ENCODE measurements at places on chromosomes 11 and 22.

GRCh38 chr11:74321487-74322188 is 10.2 kb upstream of the P4HA3 start:
- peak; percentile 49 for DNase-seq

DNA sequence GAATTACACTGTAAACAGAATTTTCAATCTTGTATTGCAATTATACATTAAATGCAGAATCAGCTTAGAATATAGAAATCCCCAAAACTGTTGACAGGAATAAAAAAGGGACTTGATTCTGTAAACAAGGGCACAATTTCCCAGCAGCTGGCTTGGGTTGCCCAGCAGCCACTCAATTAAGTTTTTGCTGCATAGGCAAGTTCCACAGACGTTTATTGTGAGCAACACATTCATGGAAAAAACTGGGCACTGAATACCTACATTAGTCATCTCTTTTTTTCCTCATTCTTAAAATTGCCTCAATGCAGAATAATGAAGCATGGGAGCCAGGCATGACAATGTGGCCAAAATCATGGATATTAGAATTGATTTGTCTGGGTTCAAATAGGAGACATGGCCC is 421.8 kb upstream of the ANO5 start:
- DNase-seq, result no peak

- peak; percentile 36 for DNase-seq
Observed at GRCh38 chr11:69670158-69670845, 4.9 kb downstream of the LTO1 start.

DNA sequence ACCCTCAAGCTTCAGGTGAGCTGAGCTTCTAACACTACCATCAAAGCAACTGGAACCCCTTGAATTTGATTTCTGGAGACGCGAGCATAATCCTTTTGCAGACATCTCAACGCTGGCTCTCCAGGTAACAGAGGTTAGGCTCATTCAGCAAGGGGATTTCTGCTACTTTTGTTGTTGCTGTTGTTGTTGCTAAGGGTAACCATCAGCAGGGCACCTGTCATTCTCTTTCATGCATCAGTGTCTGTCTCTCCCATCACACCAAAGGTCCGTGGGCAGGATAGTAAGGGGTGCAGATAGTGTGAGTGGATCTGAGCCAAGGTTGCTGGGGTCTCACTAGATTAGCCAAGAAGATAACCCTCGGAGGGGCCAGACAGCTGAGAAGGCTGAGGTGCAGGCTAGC is 90.3 kb downstream of the TP53I11 start:
- DNase-seq, result no peak

DNA sequence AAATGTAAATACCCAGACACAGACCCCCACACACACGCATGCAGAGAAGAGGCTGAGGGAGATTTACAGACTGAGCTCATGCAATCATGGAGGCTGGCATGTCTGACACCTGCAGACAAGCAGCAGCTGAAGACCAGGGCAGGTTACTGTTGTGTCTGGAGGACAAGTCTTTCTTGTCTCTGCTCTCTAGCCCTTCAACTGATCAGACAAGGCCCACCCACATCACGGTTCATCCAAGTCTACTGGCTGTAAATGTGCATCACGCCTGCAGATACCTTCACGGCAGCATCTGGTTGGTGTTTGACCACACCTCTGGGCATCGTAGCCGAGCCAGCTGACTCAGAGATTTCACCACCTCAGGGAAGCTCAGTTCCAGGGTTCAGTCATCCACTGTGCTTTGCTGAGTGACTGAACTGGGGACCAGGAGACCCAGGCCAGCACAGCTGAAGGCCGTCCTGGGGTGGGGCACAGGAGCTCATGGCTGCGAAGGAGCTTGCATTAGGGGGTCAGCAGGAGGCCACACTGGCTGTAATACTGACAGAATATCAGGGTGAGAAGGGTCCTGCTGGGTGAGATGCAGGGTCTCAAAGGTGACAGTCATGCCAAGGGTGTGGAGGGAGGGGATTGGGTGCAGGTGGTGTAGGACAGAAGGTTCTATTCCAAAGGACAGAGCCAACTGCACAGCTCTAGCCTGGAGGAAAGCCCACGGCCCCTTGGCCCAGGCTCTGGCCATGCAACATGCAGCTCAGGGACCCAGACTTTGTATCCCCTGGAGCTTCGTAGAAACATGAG is 304.9 kb downstream of the BRD1 start:
- no peak for DNase-seq

DNA sequence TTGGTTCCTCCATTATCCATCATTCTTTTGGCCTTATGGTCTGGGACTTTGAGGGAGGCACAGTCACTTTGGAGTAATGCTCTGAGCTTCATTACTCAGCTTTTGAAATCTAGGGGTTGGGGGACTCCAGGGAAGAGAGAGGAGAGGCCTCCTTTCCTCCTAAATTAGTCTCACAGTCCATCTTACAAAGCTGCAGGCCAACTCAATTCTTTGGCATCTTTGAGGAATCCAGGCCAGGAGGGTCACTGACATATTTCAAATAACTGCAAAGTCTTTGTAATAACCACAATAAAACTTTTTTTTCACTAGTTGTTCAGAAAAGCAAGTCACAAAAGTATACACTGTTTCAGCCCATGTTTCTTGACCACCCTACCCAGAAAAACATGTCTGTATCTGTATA is 73.3 kb upstream of the FAR1 start:
- DNase-seq, result no peak

- DNase-seq, result no peak
Observed at GRCh38 chr11:72959998-72960731, 146.0 kb downstream of the ATG16L2 start.

- DNase-seq, result no peak
Observed at GRCh38 chr11:69394869-69395246, 86.6 kb upstream of the LINC01488 start.

DNA sequence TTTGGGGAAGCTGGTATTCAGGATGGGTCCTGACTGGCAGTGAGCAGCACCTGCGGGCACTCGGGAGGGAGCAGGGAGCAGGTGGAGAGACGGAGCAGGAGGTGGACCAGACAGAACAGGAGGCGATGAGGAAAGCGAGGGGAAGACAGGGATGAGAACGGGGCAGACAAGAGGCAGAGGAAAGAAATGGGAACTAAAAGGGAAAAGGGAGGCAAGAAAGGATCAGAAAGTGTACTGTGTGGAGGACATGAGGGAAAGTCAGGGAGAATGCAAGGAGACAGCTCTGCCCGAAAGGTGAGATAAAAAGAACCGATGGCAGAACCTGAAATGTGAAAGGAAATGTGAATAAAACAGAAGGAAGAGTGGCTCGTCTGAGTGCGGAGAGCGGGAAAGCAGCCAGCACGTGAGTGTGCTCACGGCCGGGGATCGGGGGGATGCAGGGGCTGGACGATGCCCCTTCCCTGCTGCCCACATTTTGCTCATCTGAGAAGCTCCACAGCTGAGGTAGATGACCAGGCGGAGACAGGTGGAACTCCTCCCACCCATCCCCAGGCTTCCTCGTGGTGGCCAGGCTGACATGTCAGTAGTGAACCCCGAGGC is 494.4 kb upstream of the B3GAT1 start:
- DNase-seq, result no peak

GRCh38 chr11:128867277-128867676 is at the start of gene KCNJ1:
KCNJ1 (minus strand) TSS chr11:128867296; CDS start chr11:128840243, 27,053 bp downstream.
- no peak for DNase-seq

- DNase-seq, result no peak
Observed at GRCh38 chr22:32967386-32968101, 90.6 kb downstream of the SYN3 start.

- DNase-seq, result no peak
Observed at GRCh38 chr11:117185736-117186430, 7.3 kb downstream of the SIDT2 start.

DNA sequence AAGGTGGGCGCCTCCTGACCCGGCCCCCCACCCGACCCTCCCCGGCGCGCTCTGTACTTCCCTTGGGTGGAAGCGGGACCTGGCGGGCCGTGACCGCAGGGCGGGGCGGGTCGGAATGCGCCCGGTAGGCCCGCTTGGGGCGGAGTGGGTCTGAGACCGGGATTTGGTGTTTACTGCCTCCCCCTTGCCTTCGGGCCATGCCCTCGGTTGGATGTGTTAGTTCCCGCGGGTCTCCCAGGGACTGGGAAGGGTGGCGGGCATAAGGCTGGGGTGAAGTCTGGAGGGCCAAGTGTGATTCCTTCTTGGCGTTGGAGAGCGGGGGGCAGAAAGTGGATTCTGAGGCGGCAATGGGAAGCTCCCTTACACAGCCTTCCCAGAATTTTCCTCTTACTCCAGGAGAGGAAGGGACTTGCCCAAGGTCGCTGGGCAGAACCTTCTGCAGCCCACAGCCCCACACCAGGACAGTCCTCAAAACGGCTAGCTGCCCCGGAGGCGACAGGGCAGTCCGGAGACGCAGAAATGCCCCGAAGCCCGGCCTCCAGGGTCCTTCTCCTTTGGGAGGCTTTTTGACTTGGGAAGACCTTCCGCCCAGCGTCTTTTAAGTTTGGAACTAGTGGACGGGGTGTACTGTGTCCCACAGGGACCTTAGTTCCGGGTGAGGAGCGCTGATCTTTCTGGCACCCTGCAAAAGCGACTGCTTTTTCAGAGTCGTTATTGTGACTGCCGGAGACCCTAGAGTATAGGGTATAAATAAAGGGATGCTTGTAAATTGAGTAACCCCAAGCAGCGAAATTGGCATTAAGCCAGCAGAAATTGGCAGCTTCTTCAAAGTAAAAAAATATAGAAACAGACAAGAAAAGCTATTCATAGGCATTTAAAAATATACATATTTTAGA is 647 bp downstream of the SWAP70 start:
- DNase-seq, result no peak

- DNase-seq, result no peak
Observed at GRCh38 chr11:43688394-43688793, 7.9 kb downstream of the HSD17B12 start.
